ENCODE measurements at places on chromosomes 11 and 22. TPM values are rescaled to one million over a fixed set of nuclear protein-coding genes. Genes with fewer than 3 reads are reported as not detected.

TNNT3 gene
- total RNA-seq = 35.7 TPM

SPDYC gene
- not detected for total RNA-seq

PHOX2A gene
- total RNA-seq = not detected

UBE2L3 gene
- 46.7 TPM for total RNA-seq

XKR3 gene
- not detected for total RNA-seq

SOX10 gene
- 1.2 TPM for total RNA-seq

POU2AF2 gene
- total RNA-seq = not detected

FADS2 gene
- 20.5 TPM for total RNA-seq

OR4D5 gene
- total RNA-seq = not detected

Measured in Right ventricle myocardium superior (tissue), 1 donor.